ENCODE measurements at places on chromosomes 1 and 21.

- DNase-seq, result peak; percentile 72
These were observed 30.7 kb downstream of the DMBX1 start for GRCh38 chr1:46520063-46520911.

DNA sequence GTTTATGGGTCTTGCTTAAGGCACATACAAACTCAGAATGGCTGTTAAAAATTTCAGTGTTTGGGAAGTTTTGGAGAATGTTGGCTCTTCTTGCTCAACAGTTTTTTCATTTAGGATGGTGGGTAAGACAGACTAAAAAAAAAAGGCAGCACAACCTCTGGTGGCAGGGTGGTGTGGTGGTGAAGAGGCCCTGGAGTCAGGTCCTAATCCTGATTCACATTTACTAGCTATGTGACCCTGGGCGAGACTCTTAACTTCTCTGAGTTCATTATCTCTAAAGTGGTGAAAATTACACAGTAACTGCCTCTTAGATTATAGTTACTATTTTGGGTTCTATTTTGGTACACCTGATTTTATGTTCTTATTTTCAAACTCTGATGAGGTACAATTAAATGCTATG lies 11.6 kb downstream of the UAP1 start:
- no peak for DNase-seq

DNA sequence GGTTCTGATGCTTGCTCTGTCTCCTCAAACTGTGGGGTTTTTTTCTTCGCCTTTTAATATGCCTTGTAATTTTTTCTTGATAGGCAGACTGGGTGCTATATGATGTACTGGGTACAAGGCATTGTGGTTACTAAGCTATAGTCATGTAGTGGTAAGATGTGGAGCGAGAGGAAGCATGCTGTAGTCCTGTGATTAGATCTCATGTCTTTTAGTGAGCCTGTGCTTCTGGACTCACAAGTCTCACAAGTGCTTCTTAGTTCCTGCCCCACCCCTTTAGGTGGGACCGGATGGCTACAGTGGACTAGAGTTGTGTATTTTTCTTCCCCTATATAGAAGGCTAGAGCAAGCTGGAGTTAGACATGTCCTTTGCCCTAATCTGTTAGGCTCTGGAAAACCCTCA lies 178.7 kb downstream of the DNM3 start:
- no peak for DNase-seq

DNA sequence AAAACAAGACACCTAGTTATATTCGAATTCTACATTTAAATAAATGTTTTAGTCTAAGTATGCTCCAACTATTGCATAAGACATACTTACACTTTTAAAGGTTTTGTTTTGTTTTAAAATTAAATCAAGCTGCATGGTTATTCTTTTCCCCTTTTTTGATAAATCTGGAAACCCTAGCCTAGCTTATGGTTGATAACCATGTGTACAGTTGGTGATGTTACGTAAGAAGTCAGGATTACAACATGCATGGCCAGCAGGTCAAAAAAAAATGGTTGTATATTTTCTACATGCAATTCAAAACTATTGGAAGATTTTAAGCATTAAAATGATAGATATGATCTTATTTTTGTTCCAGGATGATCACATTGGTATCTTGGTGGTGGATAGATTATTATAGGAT lies 1600.6 kb downstream of the PLA2G4A start:
- DNase-seq, result no peak

GRCh38 chr1:177793900-177794299 lies 176.0 kb downstream of the SEC16B start:
- DNase-seq, result no peak

All from kidney epithelial cell (primary cell).